NCI-H345 (cell line): ENCODE measurements at places on chromosomes 3 and 15.

GRCh38 chr15:64247906-64248541, 85.2 kb upstream of the PPIB start:
- peak; percentile 63 for DNase-seq

- no peak for DNase-seq
Observed at GRCh38 chr3:5016211-5017161, 37.2 kb downstream of the BHLHE40 start.

GRCh38 chr3:55488398-55489055, 1.4 kb upstream of the WNT5A start:
- DNase-seq = no peak

- no peak for DNase-seq
Observed at GRCh38 chr3:159074756-159075701, 273.2 kb downstream of the MFSD1 start.

DNA sequence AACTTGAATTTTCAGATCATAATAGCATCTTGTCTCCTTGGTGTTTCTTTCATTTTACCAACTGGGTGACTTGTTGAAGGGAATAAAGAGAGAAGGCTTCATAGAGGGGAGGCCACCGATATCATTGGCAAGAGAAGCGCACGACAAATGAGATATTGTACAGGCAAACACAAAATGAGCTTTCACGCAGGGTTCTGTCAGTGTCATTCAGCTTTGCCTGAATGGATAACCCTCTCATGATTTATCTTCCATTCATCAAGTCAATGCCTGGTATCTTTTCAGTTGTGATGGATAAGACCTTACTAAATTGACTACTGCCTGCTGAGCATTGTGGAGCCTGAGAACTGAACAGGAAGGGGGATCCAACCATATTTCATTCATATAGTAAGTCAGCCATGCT, 188.6 kb upstream of the EPHA3 start:
- no peak for DNase-seq

DNA sequence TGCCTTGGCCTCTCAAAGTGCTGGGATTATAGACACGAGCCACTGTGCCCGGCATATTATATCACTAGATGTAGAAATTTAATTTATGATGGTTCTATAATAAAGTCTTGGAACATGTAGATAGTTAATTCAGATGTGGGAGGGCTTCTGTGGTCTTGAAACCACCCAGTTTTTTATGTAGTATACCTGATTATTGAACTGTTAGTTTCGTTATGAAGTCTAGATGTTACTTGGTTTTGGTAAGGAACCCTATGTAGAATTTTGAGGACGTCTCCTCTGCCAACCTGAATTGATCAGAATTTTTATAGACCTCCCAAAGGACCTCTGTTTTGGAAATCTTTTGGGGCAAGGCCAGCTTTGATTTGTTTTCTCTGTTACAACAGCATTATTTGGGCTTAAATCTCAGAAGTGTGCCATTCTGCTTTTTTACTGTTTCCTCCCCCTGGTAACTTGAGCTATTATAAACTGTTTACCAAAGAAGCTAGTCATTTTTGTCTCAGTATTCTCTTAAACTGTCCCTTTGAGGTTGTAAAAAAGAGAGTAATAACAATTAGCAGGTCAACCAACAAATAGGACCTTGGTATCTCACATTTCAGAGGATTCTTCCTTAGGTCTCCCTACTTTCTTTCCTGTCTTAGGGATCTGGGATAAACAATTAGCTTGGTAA, 20.8 kb downstream of the AKAP13 start:
- no peak for DNase-seq

DNA sequence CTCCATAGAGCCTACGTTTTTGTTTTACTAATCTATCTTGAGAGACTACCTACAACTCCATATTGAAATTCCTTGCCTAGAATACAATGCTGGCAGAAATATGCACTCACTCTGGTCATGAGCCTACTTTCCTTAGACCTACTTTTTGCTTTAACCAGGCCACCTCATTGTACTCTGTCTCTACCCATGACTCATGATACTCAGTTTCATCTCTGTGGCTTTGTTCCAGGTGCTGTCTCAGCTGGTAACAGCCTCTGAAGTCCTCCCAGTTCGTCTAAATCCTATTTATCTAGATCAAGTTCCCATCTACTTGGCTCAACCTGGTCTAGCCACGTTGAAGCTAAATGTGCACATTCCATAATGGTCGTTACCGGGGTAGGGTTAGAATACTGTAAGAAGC, 536.4 kb downstream of the RSL24D1 start:
- no peak for DNase-seq

GRCh38 chr3:115330430-115330829, 183.3 kb upstream of the ZBTB20 start:
- no peak for DNase-seq

DNA sequence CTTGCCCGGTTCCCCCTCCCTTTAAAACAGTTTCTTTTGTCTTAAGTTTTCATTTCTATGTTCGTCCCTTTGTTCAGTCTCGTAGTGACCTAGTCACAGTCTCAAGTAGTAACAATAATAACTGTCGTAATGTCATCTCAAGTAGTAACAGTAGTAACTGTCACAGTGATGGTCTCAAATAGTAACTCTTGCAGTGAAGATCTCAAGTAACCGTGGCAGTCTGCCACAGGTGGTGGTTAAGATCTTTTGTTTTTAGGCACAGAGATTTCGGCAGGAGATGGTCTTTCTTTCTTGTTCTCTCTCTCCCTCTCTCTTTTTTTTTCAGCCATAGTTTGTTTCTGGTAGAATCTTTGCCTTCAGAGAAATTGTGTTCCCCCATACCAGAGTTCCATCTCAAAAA, 656.0 kb upstream of the SGO1 start:
- no peak for DNase-seq

DNA sequence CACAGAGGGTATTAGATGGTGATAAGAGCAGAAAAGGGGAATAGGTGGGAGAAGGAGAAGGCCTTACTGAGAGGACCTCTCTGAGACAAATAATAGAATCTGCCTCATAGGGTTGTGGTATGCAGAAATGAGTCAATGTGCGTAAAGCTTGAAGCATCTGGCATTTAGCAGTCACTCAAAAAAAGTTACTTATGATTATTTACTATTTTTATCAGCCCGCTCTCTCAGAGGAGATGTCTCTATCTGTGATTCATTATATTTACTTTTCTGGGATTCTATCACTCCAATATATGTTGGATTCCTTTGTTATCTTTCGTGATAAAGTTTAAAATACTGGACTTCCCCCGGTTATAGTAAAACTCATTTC, 4.6 kb upstream of the TM4SF1 start:
- DNase-seq = no peak

DNA sequence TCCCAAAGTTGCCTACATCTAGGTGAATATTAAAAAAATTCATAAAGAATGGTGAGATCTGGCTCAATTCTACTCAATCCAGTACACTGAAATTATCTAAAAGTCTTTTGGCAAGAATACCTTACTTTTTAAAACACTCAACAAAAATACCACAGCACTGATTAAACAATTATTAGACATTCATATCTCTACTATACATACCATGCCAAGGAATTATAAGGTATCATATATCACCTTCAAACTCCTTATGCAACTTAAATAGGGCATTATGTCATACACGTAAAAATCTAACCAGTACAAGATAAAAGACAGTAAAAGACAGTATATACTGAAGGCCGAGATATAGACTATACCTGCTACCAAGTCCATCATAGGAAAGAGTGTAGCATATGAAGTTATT, 6.1 kb upstream of the ANKRD28 start:
- DNase-seq = no peak

- no peak for DNase-seq
Observed at GRCh38 chr3:173875790-173876189, 478.2 kb downstream of the NLGN1 start.

DNA sequence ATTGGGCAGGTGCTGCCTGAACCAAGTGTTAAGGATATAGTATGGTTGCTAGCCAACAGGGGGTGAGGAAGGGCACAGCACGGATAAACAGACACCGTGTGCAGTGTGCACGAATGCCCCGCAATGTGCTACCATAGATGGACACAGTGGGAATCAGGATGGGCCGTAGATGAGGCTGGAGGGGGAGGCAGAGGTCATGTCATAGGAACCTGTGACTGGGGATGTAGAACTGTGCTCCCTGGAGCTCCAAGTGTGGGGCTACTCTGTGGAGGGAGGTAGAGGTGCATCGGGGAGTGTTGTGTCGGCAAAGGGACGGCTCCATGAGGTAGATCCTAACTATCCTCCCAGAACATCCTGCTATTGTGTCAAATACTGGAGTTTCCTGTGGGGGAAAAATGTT, 102.5 kb downstream of the TNIK start:
- DNase-seq = no peak

DNA sequence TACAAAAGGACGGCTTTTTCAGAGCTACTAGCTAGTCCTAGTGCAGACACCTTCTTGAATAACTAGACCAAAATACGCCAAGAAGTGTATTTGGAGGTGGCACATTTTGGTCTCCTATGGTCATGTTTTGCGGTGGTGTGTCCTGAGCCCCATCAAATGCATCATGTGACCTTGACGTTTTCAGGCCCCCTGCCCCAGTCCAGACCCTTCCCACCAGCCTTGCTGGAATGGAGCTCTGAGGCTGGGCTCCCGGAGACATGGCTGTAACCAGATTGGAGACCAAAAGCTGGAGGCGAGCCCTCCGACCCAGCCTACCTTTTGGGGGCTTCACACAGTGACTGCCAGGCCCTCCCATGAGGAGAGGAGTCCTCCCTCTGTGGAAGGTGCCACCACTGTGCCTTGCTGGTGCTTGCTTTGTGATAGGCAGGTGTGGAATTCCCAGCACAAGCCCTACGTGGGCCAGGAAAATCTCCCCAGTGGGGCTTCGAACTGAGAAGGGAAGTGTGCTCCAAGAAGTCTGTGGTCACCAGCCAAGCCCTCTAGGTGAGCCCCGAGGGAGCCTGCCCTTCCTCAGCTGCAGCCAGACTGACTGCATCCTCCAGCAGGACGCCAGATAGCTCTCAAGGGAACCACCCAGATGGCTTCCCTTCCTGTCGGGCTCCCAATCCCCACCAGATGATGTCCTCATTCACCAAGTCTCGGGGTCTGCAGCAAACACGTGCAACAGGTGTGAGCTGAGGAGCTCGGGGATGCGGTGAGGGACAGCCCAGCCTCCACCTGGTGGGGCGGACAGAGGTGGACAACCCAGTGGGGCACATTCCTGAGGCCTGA, 126.2 kb downstream of the ASB7 start:
- DNase-seq = no peak

DNA sequence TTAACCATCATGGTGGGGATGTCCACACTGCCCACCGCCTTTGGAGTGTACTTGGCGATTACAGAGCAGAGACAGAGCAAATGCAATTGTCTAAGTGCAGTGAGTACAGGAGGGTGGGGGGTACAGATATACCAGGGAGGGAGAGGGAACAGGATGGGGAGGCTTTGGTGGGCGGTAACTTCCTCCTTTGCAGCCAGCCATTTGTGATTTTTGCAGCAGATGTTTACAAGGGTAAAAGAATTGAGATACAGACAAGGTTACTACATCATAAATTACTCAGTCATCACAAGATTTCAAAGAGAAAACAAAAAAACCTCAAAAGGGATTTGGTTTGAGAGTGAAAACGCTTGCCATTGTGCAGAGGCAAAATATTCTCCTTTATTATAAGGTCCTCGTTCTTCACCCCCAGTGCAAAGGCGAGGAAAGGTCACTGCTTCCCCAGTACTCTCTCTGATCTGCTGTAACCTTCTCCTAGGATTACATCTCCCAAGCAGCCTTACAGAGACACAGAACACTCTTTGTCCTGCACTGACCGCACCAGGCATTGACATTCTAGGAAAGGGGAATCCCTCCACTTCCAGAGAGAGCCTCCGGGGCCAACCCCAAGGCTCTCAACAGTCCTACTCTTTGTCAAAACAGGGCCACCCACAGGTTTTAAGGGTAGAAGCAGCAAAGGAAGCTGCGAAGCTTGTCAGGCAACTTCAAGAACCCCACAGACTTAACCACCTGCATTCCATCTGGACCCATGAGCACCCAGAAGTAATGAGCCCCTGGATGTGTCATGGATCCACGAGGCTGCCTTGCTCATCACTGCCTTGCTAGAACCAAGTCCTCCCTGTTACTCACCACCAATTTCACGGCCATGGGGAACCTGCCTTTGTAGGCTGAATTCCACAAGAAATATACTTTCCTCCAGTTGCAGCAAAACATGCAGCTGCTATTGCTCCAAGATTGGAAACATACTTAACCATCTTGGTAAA, 117.3 kb downstream of the ADAMTS17 start:
- no peak for DNase-seq

DNA sequence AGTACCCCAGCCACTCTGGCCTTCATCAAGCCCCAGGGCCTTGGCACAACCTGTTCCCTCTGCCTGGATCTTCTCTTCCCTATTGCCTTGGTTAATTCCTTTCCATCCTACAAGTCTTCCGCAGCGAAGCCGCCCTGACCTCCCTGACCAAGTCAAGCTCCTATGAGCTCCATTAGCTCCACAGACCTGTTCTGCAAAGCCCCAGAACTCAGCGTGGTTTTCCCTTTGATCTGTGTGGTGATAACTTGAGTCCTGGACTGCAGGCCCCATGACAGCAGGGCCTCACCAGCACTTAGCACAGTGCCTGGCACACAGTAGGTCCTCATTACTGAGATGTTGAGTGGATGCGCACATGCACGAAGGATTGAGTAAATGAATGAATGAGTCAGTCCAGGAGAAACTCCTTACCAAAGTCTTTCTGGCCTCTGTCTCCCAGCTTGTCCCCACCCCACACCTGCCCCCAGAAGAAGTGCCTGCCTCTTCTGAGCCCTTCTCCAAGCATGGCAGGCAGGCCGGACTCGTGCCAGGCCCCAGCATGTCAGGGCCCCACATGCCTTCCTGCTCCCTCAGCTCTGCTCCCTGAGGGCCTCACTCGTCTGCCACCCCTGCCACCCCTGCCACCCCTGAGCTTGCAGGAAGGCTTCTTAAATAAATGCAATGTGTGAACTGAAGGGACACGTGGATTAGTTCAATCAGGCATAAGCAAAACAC, 6.3 kb downstream of the ANPEP start:
- DNase-seq = no peak

DNA sequence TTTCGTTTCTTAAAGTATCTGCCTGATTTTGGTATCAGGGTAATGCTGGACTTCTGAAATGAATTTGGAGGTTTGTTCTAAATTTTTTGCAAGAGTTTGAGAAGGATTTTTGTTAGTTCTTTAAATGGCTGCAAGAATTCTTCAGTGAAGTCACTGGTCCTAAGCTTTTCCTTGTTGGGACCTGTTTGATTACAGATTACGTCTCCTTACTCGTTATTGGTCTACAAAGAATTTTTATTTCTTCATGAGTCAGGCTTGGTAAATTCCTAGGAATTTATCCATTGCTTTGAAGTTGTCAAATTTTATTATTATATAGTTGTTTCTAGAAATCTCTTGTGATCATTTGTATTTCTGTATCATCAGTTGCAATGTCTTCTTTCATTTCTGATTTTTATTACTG, 196.0 kb downstream of the DPH6 start:
- DNase-seq = no peak

GRCh38 chr3:15063656-15064286, 1.3 kb downstream of the MRPS25 start:
- no peak for DNase-seq
